ENCODE measurements at places on chromosomes 1 and 21. TPM values are rescaled to one million over a fixed set of nuclear protein-coding genes. Genes with fewer than 3 reads are reported as not detected.

GRCh38 chr21:26834181-26834905, 10.9 kb downstream of the ADAMTS1 start:
- H3K27me3 ChIP-seq: peaks cover 26% of the 10 kb centered on the region
- no peak overlapping the region for H3K27ac ChIP-seq
- no peak for DNase-seq
- H3K4me1 ChIP-seq: peaks cover 10% of the 10 kb centered on the region
- H3K4me3 ChIP-seq: no peak overlapping the region
- no peaks in the 10 kb centered on the region for H3K36me3 ChIP-seq

OLIG2 gene
- not detected for total RNA-seq

DNA sequence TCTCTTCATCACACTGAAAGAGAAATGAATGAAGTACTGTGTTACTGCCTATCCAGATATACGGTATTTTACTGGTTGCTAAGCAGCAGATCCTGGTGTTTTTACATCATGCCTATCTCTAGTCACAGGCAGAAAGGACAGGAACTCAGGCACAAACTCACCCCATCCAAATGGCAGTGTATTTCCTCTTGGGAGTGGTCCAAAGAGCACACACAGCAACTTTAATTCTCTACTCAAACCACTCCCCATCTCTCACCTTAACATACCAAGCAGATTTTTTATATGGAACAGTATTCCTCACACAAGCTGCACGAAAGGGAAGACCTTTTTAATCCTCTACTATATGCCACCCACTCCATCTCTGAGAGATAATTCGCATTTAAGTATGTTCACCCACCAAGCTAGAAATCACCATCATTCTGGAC, 27.3 kb downstream of the EIF4G3 start:
- no peaks in the 10 kb centered on the region for H3K4me1 ChIP-seq
- H3K4me3 ChIP-seq: no peak overlapping the region
- no peaks in the 10 kb centered on the region for H3K27me3 ChIP-seq
- no peak for DNase-seq
- no peak overlapping the region for H3K27ac ChIP-seq

GRCh38 chr1:161182214-161182613, 4.9 kb upstream of the B4GALT3 start:
- H3K36me3 ChIP-seq: no peaks in the 10 kb centered on the region
- DNase-seq: peak; percentile 85
- H3K4me1 ChIP-seq: peaks cover 76% of the 10 kb centered on the region
- H3K27ac ChIP-seq: peak overlapping the region; percentile 97

DNA sequence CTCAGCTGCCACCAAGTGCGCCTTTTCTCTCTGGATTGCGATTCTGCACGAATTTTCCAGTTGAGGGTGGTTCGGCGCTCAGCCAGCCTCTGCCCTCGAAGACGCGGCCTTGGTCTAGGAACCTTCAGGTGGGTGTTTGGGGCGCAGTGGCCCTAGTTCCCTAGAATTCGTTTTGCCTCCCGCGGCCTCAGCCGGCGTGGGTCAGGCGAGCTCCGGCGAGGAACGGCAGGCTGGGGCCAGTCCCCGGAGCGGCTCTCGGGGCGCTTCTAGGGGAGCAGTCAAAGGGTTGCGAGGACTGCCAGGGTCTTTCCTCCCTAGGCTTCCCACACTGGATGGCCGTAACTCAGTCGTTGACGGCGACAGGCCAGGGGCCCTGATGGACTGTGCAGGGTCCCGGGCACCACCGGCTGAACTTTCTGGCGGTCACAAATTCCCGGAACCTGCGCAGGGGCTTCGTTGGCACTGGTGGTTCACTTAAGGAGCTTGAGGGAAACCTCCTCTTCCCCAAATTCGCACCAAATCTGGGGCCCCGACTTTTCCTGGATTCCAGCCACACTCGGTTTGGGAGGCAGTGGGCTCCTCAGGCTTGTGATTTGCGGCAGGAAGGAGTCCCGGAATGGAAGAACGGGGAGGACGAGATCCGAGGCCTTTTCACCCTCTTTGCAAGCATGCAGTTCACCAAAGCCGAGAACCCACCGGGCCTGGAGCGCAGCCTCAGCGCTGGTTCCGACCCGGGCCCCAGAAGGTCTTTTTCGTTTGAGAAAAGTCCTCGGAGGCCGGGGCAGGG, 1.2 kb downstream of the DMBX1 start:
- H3K36me3 ChIP-seq: no peaks in the 10 kb centered on the region
- DNase-seq: no peak
- H3K27me3 ChIP-seq: peaks cover 82% of the 10 kb centered on the region
- peaks cover 18% of the 10 kb centered on the region for H3K4me1 ChIP-seq

- H3K4me3 ChIP-seq: peak within 1 kb of the TSS; percentile 86
- no peaks in the 10 kb centered on the region for H3K27me3 ChIP-seq
- peaks cover 30% of the 10 kb centered on the region for H3K4me1 ChIP-seq
- H3K27ac ChIP-seq: no peak within 1 kb of the TSS
Observed at GRCh38 chr1:155063550-155064110, at the start of gene EFNA4. EFNA4 (plus strand) TSS chr1:155063740; CDS start chr1:155063824, 84 bp downstream.

DNA sequence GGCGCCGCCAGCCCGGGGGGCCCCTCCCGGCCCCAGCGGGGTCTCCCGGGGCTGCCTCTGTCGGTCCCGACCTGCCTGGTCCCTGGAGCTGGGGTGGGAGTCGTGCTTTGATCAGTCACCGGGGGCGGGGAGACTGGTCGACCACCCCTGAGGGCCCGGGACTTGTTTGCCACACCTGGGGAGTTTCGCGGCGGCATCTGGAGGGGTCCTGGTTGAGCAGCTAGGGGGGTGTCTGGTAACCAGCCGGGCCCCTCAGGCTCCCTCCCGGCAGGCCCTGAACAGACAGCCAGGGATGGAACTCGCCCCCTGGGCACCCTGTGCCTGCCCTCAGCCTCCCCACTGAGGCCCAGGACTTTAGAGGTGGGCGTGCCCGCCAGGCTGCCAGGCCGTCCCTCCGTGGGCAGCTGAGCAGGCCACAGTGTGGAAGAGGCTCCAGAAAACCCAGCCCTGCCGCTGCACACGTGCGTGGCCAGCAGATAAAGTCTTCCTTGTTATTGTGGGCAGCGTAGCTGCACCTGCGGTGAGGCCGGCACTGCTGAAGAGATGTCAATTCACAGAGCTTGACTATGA, 13.3 kb upstream of the SAMD11 start:
- peaks cover 46% of the 10 kb centered on the region for H3K27me3 ChIP-seq
- peaks cover 4% of the 10 kb centered on the region for H3K4me1 ChIP-seq
- H3K4me3 ChIP-seq: no peak overlapping the region
- no peaks in the 10 kb centered on the region for H3K36me3 ChIP-seq

RGSL1 gene
- total RNA-seq: not detected

HSD17B7 gene
- 32.7 TPM for total RNA-seq

- DNase-seq: peak; percentile 88
- H3K27ac ChIP-seq: peak overlapping the region; percentile 82
- H3K4me1 ChIP-seq: peaks cover 29% of the 10 kb centered on the region
- H3K36me3 ChIP-seq: no peaks in the 10 kb centered on the region
- H3K4me3 ChIP-seq: no peak overlapping the region
- H3K27me3 ChIP-seq: no peaks in the 10 kb centered on the region
Observed at GRCh38 chr1:235917267-235917811, 50.6 kb upstream of the LYST start.

PGBD5 gene
- not detected for total RNA-seq

GRCh38 chr1:63498106-63498505, 24.9 kb downstream of the ITGB3BP start:
- DNase-seq: no peak
- H3K4me3 ChIP-seq: no peak overlapping the region
- no peaks in the 10 kb centered on the region for H3K27me3 ChIP-seq
- H3K27ac ChIP-seq: no peak overlapping the region
- peaks cover 3% of the 10 kb centered on the region for H3K4me1 ChIP-seq

DNA sequence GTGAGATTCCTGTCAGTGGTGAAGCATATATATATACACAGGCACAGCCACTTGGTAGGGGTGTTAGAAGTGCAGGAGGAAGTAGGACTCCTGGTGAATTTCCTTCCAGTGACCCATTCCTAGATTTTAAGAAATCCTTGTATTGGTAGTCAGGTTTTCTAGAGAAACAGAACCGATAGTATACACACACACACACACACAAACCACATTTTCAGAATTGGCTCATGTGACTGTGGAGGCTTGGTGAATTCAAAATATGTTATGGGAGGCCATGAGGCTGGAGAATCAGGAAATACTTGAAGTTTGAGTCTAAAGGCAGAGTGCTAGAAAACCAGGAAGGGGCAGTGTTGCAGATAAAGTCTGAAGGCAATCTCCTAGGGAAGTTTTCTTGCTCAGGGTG, 114.2 kb downstream of the FCRL5 start:
- H3K27me3 ChIP-seq: no peaks in the 10 kb centered on the region
- no peak overlapping the region for H3K4me3 ChIP-seq
- no peak overlapping the region for H3K27ac ChIP-seq

- H3K27me3 ChIP-seq: no peaks in the 10 kb centered on the region
- no peak for DNase-seq
- H3K27ac ChIP-seq: no peak overlapping the region
- no peak overlapping the region for H3K4me3 ChIP-seq
Observed at GRCh38 chr1:64426681-64427080, 43.2 kb upstream of the CACHD1 start.

- H3K36me3 ChIP-seq: peaks cover 5% of the 10 kb centered on the region
- H3K27me3 ChIP-seq: no peaks in the 10 kb centered on the region
- no peaks in the 10 kb centered on the region for H3K4me1 ChIP-seq
Observed at GRCh38 chr1:2381741-2382620, 9.4 kb downstream of the MORN1 start.

DNA sequence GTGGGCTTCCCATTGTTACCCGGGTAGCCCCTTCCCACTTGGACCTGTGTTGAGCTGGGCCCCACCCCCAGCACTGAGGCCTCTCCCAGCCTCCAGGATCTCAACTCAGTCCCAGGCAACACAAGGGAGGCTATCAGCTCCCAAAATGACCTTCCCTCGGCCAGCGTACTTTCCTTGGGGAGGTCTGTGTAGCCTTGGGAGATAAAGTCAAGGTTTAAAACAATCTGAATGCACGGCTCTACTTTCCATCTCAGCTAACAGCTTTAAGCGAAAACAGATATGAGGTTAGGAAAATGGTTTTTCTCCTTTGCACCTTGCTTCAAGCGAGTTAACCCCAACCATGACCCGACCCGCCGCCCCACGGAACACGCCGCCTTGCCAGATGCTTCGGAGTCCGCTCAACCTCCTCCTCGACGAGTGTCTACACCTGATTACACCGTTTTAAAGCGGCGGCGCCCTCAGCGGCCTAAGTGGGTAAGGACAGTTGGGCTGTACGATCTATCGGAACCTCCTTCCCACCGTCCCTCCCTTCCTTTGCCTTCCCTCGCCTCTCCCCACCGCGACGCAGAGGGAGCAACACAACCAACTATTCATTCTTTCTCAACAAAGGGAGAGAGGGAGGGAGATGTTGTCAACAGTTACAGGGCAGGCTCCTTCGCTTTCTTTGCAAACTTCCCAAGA, 1.1 kb downstream of the BCAR3 start:
- DNase-seq: peak; percentile 71
- H3K27ac ChIP-seq: no peak overlapping the region
- peaks cover 52% of the 10 kb centered on the region for H3K27me3 ChIP-seq
- H3K4me3 ChIP-seq: peak overlapping the region; percentile 76
- H3K4me1 ChIP-seq: peaks cover 9% of the 10 kb centered on the region

DNA sequence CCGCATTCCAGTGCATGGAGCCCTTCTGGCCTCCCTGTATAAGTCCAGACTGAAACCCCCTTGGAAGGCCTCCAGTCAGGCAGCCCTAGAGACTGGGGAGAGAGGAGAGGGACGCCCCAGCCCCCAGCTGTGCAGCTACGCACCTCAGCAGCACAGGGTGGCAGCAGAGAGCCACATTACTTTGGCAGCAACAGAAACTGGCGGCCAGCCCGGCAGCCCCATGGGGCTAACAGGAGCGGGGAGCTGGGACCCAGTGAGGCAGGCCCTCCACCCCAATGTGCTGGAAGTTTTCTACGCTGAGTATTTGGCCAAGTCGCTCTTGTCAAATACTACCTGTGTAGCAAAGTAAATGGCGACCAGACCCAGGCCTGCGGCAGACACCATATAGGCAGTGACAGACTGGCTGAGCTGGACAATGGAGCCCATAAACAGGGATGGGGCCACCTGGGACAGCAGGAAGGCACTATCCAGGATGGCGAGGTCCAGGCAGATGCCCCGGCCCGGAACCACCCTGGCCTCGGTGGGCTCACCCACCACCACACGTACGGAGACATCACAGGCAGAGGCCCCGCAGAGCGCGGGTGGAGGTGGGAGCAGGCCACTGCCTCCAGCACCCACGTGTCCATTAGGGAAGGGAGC, 21.2 kb downstream of the SLC45A3 start:
- peak; percentile 84 for DNase-seq
- peaks cover 2% of the 10 kb centered on the region for H3K4me1 ChIP-seq
- no peak overlapping the region for H3K27ac ChIP-seq
- H3K36me3 ChIP-seq: no peaks in the 10 kb centered on the region
- no peak overlapping the region for H3K4me3 ChIP-seq
- H3K27me3 ChIP-seq: peaks cover 3% of the 10 kb centered on the region

DNA sequence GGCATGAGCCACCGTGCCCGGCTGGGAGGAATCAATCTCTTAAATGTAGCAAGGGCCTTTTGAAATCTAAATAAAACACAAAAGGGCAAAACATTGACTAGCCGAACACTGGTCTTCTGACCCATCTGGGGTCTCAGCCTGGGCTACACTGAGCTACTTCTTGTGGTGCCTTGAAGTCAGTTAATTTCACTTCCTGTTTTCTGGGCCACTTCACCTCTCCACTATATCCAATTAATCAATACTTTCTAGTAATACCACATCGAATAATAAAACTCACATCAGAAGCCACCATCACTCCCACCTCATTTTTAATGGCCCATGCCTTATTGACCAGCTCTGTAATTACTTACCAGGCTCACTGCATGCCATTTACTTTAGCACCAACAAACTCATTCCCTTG, 138.0 kb upstream of the SAMSN1 start:
- peaks cover 1% of the 10 kb centered on the region for H3K36me3 ChIP-seq
- H3K4me3 ChIP-seq: no peak overlapping the region
- no peaks in the 10 kb centered on the region for H3K27me3 ChIP-seq
- no peak for DNase-seq
- H3K4me1 ChIP-seq: peaks cover 36% of the 10 kb centered on the region
- no peak overlapping the region for H3K27ac ChIP-seq

RAD54L gene
- total RNA-seq: 88.0 TPM

DNA sequence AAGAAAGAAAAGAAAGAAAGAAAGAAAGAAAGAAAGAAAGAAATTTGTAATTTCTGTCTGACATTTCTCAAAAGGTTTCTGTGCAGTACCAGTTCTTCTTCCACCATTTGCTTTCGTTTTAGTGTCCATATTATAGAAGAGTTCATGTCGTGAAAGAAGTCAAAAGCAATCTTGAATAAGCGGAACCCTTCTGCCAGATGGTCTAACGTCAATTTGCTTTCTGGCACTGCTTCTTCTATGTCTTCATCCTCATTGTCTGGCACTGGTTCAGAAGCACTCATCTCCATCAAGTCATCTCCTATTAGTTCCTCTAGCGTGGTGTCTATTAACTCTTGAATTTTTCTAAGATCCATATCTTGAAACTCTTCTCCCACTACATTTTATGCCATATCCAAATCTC, 170.0 kb upstream of the KCTD3 start:
- no peak for DNase-seq
- peaks cover 2% of the 10 kb centered on the region for H3K27me3 ChIP-seq
- no peaks in the 10 kb centered on the region for H3K36me3 ChIP-seq
- H3K4me1 ChIP-seq: no peaks in the 10 kb centered on the region
- no peak overlapping the region for H3K27ac ChIP-seq
- no peak overlapping the region for H3K4me3 ChIP-seq

GRCh38 chr1:172343240-172344160, 77.0 kb upstream of the C1orf105 start:
- H3K4me3 ChIP-seq: no peak overlapping the region
- no peaks in the 10 kb centered on the region for H3K27me3 ChIP-seq
- no peak overlapping the region for H3K27ac ChIP-seq
- peaks cover 3% of the 10 kb centered on the region for H3K36me3 ChIP-seq
- DNase-seq: no peak

- H3K4me3 ChIP-seq: no peak overlapping the region
- H3K36me3 ChIP-seq: no peaks in the 10 kb centered on the region
- H3K4me1 ChIP-seq: no peaks in the 10 kb centered on the region
- H3K27ac ChIP-seq: no peak overlapping the region
- no peak for DNase-seq
Observed at GRCh38 chr1:242736611-242737010, 212.1 kb upstream of the PLD5 start.

Data from activated naive CD4-positive, alpha-beta T cell treated with anti-CD3 and anti-CD28 coated beads for 36 hours (primary cell).